ENCODE measurements at places on chromosomes 3 and 15.

- no peak for DNase-seq
Observed at GRCh38 chr15:84773716-84774115, 25.3 kb downstream of the ZNF592 start.

GRCh38 chr3:193776626-193777358, 183.8 kb downstream of the OPA1 start:
- no peak for DNase-seq

DNA sequence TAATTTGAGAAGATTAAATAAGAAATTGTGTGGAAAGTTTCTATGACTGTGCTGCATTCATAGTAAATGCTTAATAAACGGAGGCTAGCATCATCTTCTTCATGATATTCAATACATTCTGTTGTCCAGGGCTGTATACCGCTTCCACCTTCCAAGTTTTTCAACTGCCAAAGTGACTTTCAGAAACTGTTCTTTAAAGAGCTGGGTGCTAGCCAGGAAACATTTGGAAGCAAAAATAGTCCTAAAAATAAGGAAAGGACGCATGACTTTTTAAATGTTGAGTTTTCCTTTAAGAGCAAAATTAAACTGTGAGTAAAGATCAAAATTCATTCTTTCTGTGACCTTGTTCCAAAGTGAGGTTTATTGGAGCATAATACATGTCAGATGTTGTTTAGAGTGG, 9.4 kb upstream of the ERC2 start:
- no peak for DNase-seq

DNA sequence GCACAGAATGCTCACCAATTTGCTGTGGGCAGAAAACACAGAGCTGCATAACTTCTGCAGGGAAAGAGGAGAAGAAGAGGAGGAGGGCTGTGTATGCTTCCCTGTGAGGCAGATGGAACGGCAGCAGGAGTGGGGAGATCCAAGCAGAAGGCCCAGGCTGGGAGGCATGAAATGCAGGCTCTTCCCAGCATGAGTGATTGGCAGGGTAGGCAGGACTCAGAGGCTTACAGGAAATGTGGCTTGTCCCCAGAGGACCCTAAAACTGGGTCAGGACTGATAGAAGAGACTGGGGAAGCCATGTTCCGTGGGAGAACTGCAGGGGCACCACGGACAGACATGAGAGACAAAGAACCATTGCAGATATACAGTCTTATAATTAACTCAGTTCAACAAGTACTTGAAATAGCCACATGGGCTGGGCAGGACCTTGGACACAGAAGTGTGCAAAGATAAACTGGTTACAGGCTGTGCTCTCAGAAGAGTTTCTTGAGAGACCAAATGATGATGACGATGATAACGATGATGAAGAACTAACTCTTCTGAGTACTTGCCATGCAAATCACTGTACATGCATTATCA, 286.9 kb downstream of the EPHB1 start:
- DNase-seq = no peak

GRCh38 chr3:65676580-65676979, 362.1 kb downstream of the MAGI1 start:
- DNase-seq = no peak

GRCh38 chr15:41790169-41790568, 15.9 kb downstream of the MAPKBP1 start:
- no peak for DNase-seq

DNA sequence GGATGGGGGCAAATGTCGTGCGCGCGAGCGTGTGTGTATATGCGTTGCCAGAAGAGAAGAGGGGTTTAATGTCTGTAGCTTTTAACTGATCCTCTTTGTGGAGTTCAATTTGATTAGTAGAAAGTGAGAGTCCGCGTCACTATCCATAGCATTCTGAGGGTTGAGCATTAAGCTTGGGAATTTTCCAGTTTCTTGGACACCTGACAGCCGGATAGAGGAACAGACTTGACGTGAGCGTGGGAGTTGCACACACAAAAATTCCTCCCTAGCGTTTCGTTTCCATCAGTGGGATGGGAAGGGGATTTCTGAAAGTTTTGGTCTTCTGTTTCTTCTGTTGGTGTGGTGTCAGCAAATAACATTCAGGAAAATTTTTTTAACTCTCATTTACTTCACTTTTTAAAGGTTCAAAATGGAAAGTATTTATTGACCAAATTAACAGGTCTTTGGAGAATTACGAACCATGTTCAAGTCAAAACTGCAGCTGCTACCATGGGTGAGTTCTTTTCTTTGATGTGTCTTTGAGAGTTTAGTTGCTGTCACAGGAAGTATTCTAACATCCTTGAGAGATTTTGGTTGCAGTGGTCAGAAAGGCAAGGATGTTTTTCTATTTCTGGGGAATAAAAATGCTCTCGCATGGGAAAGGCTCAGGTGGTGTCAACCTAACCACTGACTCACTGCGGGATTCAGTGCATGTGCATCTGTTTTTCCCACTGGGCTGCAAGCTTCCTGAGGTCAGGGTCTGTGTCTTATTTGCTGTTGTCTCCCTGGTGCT, 841 bp downstream of the POGLUT1 start:
- DNase-seq = no peak

All from left colon (tissue), 2 donors.